ENCODE measurements at places on chromosomes 6 and 20.

DNA sequence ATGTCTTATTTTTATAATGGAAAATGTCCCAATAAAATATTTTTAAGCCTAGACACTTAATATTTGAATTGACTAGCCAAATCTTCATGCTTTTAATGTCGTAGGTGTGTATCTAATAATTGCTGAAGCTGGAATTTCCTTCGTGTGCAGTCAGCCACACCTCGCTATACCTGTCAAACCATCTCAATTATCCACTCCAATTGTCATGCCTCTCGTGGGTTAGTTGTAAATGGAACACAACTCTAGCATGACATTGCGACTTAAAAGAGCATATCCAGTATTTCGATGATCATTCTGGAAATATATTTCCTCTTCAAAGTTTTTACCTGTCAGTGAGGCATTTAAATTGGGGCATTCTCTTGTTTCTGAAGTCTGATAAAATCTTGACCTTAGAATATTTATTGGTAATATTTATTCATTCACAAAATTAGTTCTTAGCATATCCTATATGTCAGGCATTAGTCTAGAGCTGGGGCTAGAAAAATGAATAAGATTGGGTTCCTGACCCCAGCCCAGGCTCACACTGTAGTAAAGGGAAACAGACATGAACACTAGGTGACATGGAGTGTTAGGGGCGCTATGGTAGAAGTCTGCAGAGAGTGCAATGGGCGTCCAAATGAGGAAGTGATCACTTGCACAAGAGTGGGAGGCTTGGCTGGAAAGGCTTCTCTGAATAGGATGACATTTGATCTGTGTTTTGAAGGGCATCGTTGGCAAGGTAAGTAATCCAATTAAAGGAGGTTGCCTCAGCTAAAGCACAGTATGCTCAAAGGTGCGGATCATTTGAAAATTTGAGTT is 11.0 kb upstream of the CFAP206 start:
- DNase-seq, result no peak

DNA sequence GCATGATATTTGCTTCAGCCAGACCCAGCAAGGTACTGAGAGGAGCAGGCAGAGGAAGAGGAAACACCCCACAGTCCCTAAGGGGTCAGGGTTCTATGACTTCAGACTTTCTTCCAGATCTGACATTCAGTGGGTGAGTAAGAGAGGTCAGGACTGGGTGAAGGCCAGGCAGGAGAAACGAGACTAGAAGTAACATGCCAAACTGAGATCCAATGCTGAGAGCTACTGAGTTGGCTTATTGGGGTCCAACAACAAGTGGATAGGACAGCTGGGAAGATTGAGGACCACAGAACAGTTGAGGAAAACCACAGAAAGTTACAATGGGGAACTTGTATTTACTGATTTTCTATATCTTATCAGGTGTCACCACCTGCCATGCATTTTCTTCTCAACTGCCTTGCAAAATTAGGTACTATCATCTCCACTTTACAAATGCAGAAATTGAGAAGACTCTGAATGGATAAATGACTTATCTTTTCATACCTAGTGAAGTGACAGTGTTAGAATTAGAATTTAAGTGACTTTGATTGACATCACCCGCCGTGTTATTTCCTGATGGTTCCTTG is 43.8 kb upstream of the HIVEP1 start:
- DNase-seq, result no peak

DNA sequence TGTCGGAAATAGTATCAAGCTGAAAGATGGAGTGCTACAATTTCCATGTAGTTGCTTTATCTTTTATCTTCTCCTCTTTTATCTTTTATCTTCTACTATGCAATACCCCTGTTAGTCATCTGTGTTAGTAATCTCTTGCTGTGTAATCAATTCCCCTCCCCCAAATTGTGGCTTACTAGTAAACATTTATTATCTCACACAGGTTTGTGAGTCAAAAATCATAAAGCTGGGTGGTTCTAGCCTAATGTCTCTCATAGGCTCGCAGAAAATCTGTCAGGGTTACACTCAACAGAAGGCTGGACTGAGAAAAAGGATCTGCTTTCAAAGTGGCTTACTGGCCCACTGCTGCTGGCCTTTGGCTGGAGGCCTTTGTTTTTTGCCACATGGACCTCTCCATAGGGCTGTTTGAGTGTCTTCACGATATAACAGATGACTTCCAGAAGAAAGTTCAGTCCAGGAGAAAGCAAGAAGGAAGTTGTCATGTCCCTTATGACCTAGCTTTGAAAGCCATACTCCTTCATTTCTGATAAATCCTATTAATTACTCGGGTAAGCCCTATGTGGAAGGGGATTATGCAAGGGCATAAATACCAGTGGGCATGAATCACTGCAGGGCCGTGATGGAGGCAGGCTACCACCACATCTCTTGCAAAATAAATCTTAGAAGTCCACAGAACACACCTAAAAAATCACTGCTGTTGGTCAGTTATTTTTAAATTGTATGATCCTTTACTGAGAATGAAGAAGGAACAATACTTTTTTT is 24.5 kb upstream of the PTCHD4 start:
- DNase-seq, result no peak

GRCh38 chr20:20235681-20236080 is 132.2 kb upstream of the INSM1 start:
- no peak for DNase-seq

DNA sequence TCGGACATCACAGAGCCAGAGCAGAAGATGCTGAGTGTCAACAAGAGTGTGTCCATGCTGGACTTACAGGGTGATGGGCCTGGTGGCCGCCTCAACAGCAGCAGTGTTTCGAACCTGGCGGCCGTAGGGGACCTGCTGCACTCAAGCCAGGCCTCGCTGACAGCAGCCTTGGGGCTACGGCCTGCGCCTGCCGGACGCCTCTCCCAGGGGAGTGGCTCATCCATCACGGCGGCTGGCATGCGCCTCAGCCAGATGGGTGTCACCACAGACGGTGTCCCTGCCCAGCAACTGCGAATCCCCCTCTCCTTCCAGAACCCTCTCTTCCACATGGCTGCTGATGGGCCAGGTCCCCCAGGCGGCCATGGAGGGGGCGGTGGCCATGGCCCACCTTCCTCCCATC is 11.4 kb upstream of the ZBTB9 start:
- DNase-seq, result no peak

GRCh38 chr20:46967646-46968045 is 73.0 kb downstream of the EYA2 start:
- DNase-seq, result no peak

DNA sequence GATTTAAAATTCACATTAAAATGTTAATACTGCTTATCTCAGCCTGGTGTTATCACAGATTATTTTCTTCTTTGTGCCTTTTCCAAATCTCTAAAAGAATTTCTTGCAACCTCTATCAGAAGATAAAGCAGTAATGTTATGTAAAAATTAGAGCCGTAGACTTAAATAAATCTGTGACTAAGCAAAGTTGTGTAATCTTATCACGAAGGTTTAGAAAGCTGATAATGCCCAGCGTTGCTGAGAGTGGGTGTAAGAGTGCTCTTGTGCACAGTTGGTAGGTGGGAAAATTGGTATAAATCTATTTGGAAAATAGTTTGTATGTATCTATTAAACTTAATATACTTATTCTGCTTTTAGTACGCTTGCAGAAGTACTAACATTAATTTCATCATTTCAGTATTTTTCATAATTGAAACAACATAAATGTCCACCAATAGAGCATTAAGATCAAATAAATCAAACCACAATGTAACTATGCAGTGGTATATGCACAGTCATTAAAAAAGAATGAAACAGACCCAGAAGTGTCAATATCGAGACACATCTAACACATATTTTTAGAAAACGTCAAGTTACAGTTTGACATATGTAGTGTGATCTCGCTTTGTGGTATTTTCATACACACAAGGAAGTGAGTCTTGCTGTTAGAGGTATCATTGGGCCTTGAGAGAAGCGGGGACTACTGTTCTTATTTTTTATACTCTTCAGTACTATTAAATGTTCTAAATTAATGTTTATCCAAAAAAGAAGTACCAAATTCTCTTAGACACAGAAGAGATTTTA is 54.4 kb upstream of the PBOV1 start:
- no peak for DNase-seq
